CD4-positive, alpha-beta T cell treated with Interleukin-4 for 4 hours (primary cell): ENCODE measurements at places on chromosomes 3 and 15.

GRCh38 chr3:115658032-115658336 is 34.7 kb downstream of the GAP43 start:
- DNase-seq: no peak

- DNase-seq: no peak
Observed at GRCh38 chr3:5464649-5465048, 277.1 kb downstream of the EDEM1 start.

GRCh38 chr3:14775563-14775962 is 43.2 kb upstream of the FGD5 start:
- no peak for DNase-seq

DNA sequence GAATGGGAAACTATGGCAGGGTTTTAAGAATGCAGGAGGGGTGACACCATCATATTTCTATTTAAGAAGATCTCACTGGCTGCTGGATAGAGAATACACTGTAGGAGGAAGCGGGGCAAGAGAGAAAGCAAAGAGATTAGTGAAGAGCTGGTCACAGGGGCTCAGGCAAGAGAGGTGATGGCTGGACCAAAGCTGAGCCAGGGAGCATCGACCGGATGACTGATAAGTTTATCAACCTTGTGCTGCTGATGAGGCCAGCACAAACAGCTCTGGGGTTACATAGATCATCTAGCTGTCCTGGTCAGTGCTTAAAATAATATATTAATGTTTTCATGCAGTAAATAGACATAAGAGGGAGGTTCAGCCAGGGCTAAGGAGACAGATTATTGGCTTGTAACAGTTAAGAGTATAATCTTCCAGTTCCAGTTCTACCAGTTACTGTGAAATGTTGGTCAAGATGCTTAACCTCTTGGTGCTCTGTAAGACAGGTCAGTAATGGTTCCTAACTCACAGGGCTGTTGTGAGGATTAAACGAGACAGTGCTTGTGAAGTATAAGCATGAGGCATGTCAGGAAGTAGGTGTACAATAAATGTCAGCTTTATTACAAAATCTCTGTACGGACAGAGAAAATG is 201.0 kb upstream of the FEZF2 start:
- DNase-seq: no peak

- no peak for DNase-seq
Observed at GRCh38 chr3:176692966-176693785, 504.1 kb downstream of the TBL1XR1 start.

GRCh38 chr15:51132384-51133139 is 37.9 kb upstream of the TNFAIP8L3 start:
- no peak for DNase-seq

- no peak for DNase-seq
Observed at GRCh38 chr15:42048080-42048820, 27.4 kb upstream of the PLA2G4E start.

GRCh38 chr3:190089711-190090110 is 31.0 kb downstream of the P3H2 start:
- no peak for DNase-seq

- DNase-seq: no peak
Observed at GRCh38 chr3:127667119-127667681, 5.6 kb upstream of the ABTB1 start.

DNA sequence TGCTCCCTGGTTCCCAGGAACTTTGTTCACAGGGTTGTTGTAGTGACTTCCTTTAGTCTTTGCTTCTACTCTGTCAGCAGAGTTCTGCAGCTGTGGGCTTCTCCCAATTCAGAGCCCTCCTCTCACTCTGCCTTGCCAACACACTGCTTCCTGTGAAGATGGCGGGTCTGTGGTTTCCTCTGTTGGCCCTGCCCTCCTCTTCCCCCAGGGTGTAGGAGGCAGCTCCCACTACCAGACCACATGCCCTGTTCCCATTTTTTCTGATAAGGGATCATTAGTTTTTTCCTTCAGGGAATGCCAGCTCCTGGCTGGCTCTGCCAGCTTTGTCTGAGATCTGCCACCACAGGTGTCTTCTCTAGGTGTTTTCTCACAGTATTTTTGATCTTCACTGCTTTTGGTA is 12.7 kb downstream of the SPSB4 start:
- DNase-seq: no peak

DNA sequence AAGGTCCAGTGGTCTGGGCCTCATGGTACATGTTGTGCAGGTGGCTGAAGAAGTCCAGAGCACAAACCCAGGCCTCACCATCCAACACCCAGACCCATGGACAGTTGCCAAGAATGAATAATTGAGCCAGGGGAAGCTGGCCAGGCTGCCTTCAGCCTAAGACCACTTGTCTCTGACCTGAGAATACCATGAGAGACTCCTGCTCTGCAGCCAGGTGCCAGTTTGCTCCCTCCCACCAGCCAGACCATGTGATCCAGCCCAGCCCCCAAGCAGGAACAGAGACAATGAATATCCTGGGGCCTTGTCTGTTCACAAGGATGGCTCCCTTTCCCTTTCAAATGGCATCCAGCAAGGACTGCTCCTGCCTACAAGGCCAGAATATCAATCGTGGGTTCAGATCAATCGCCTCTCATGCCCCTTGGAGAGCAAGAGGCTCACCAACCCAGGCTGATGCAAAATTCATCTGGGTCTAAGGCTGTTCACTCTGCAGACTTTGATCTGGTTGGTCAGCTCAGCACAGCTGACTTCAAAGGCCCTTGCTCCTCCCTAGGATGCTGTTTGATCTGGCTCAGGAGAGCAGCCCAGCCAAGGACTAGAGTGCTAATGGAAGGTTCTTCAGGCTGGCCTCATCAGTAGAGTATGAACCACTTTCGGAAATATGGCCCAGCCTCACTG is 13.4 kb downstream of the TRAIP start:
- DNase-seq: no peak
